ENCODE measurements at places on chromosomes 11 and 22. TPM values are rescaled to one million over a fixed set of nuclear protein-coding genes. Genes with fewer than 3 reads are reported as not detected.

- no peak for DNase-seq
These were observed 157.7 kb downstream of the TTC17 start for GRCh38 chr11:43516316-43516850.

- peak; percentile 54 for DNase-seq
These were observed 77.1 kb upstream of the MTMR2 start for GRCh38 chr11:96001037-96001436.

GRCh38 chr22:32729412-32729811 is 72.1 kb upstream of the TIMP3 start:
- DNase-seq, result no peak

DNA sequence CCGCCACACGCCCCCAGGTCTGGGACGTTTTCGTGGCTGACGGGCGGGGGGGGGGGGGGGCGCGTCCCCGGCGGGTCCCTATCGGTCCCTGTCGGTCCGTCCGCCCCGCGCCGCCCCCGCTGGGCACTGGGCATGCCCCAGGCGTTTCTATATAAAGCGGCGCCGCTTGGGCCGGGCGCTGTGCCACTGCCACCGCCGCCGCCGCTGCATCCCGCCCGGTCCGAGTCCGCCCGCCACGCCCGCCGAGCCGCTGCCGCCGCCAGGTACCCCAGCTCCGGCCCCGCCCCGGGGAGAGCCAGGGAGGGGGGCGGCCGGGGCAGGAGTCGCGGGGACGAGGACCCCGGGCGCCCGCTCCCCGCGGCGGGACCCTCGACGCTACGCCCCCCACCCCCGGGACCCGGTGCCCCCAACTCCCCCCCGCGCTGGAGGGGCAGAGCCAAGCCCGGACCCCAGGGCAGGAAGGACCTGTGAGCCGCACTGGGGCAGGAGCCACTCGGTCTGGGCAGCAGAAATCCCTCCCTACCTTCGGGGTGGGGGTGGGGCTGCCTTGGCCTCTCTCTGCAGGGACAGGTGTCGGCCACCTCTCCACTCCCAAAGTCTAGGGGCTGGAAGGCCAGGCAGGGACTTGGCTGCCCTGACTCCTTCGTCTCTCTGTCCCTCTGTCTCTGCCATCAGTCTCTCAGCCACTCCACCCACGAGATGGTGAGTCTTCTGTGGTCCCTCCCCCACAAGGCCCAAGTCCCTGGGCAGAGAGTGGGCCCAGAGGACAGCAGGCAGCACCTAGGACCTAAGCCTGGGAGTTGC is at the start of gene CARNS1:
CARNS1 (plus strand) TSS at position 178 of the 804 bp plus-strand sequence; CDS start at position 700, 522 bp downstream.
- no peak for DNase-seq

DNA sequence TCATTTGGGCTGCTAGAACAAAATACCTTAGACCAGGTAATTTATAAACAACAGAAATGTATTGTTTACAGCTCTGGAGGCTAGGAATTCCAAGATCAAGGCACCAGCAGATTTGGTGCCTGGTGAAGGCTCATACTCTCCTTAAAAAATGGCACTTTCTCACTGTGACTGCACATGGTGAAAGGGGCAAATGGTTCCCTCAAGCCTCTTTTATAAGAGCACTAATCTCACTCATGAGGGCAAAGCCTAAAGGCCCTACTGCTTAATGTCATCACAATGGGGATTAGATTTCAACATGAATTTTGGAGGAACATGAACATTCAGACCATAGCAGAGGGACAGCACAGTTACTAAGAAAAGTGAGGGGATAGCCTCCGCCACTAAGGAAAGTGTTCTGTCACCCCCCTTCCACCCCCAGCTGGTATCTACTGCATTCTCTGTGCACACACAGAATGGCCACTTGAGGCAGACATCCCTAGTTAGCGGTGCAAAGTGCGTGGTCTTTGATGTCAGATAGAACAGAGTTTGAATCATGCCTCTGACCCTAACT is 47.2 kb upstream of the CEP295 start:
- DNase-seq, result no peak

The KCNQ1OT1 gene
- 0.49 TPM for total RNA-seq

DNA sequence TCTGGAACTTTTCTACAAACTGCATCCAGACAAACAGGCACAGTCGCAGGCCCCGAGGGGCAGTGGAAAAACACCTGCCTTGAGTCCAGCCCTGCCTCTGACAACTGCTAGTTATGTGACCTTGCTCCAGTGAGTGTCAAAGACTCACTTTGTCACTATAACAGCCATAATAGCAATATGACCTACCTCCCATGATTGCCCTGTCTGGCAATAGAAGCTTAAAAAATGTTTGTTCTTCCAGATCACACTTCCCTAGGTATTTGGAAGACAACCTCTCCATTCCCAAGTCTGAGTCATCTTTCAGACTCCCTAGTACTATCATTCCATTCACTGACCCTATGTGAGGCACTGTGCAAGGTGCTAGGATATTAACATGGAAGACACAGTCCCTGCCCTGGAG is 74.5 kb downstream of the RPL27A start:
- no peak for DNase-seq

The SSH3 gene
- total RNA-seq, result 1.5 TPM

The MS4A6A gene
- total RNA-seq, result not detected

The OR8D2 gene
- total RNA-seq, result not detected

GRCh38 chr11:92758241-92758780 is 211.1 kb upstream of the MTNR1B start:
- no peak for DNase-seq

GRCh38 chr11:27599217-27599616 is 92.6 kb upstream of the LIN7C start:
- no peak for DNase-seq

GRCh38 chr11:95451682-95452081 is 220.7 kb upstream of the SESN3 start:
- no peak for DNase-seq

All from G401 (cell line).